ENCODE measurements at places on chromosomes 6 and 20.

DNA sequence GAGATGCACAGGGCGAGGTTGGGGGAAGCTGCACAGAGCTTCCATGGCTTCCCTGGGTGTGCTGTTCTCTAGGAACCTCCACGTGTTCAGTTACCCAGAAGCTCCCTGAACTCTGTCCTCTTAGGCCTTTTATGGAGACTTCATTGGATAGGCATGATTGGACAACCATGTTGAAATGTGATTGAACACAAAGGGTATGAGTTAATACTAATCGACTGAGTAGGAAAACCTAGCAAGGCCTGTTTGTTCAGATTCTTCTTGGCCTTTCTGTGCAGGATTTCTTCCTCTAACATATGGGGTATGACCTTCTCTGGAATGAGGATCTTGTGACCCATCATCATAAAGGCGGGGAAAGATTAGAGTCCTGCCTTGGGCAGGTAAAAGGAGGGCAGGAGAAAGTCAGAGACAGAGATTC is 70.7 kb upstream of the SMIM29 start:
- DNase-seq, result no peak

DNA sequence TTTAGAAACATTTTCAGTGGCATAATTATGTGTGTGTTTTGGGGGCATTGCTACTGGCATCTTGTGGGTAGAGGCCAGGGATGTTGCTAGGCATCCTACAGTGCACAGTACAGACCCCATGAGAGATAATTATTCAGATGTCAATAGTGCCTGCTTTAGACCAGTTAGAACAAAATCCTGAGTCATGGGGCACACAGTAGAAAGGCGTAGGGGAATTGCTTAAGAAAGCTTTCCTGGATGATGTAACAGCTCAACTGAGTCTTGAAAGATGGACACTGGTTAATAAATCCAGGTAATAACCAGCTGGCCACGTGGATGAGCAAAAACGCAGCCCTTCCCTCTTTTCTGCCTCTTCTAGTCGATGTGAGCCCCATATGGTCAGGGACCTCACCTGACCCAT is 51.1 kb downstream of the KCNB1 start:
- DNase-seq, result peak; percentile 20

GRCh38 chr6:130852844-130853554 is 25.8 kb downstream of the SMLR1 start:
- DNase-seq, result no peak

GRCh38 chr20:17611540-17612286 is 41.8 kb downstream of the DSTN start:
- peak; percentile 40 for DNase-seq

GRCh38 chr20:1415667-1416468 is 23.0 kb upstream of the FKBP1A start:
- peak; percentile 82 for DNase-seq

DNA sequence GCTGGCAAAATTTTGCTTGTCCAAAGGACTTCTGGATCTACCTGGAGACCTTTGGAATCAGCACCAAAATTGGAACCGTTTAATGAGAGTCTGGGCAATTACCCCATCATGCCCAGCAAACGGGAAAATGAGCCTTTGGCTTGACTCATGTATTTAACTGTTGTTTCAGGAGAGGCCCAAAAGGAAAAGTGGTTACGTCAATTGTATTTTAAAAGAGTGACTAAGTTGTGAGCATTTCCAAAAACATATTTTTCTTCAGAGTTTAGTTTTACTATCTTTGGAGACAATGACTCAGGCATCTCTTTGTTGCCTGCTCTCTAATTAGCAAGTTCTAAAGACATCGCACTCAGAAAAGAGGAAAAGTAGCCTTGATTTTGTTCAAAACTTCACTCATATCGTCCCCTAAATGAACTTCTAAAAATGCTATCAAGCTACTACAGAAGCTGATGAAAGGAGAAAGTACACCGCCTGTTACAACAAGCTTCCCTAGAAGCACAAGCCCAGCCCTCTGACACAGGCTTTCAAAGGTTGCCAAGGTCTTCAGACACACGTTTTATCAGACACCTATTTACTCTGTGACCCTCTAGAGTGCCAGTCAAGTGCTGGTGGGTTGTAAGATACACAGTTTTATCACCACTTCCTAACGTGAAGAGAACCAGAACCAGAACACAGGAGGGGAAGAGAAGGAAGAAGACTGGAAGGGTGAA is 146.2 kb downstream of the TBX18 start:
- peak; percentile 88 for DNase-seq

GRCh38 chr6:135235716-135236115 is 54.6 kb downstream of the MYB start:
- DNase-seq, result no peak

DNA sequence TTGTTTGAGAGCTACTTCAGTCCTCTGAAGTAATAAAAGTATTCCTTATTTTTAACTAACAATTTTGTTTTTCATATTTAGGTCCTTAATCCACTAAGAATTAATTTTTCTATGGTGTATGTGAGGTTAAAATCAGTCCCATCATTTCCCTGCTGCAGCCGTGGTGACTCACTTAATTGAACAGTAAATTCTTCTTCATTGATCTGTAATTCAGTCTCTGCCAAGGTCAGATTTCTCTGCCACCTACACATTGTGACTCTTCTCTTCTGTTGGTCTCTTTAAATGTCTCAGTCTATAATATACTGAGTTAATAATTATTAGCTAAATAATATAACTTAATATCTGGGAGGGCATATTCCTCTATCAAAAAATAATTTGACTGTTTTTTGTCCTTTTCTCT is 262.3 kb downstream of the UTRN start:
- DNase-seq, result no peak

DNA sequence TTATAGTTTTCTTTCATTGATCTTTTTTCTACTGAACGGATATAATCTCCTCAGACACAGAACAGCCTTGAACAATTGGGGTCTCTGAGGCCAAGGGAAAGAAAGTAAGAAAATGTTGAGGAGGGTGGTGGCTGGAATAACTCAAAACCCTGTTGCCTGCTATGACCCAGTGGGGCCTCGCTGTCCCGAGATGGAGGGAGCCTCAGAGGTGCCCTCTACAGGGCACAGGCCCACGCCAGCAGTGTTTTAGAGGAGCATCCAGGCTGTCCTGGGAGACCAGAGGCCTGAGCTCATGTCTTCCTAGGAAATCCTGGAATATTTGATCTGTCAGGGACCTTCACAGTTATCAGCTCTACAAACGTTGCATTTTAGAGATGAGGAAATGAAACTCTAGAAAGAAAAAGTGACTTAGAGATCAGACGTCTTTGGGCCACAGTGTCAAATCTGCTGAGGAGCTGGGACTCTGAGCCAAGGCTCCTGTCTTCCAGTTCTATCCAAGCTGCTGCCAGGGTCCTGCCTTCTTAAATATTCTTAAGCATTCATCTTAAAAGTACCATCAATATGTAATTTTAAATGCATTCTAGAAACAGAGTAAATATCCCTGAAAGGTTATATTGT is 26.3 kb downstream of the ALDH5A1 start:
- peak; percentile 63 for DNase-seq

GRCh38 chr6:43952746-43953145 is 174.5 kb downstream of the MRPL14 start:
- DNase-seq, result no peak

- DNase-seq, result no peak
Measured at GRCh38 chr6:147486683-147487082, 21.8 kb upstream of the SAMD5 start.

DNA sequence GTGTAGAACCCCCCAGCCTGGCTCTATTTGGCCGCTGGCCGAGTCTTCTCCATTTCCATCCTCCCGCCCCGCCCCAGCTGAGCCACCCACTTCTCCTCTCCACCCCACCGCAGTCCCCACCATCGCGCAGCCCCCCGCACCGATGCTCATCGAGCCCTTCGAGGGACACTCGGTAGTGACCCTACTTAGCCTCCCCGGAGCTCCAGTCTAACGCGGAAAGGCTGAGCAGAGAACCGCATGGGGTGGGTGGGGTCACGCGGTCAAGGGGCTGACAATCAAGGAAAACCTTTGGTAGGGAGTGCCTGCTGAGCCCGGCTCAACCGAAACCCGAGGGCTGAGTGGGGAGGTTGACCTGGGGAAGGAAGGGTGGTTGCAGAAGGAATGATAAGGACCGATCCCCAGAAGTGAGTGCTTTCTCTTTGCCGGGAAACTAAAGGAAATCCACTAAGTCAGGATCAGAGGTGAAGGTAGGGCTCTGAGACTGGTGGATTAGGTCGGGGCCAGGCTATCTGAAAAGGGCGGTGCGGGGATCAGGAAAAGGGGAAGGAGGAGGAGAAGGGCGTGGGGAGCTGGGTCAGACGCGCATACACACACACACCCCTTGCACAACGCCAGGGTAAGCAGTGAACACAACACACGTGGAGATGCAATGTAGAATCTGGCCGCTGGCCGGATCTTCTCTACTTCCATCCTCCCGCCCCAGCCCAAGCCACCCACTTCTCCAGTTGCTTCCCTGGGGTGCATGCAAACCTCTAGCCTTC is 49.8 kb downstream of the CPXM1 start:
- DNase-seq, result peak; percentile 67

GRCh38 chr6:167567142-167568033 is 242.5 kb downstream of the TTLL2 start:
- peak; percentile 53 for DNase-seq

- DNase-seq, result no peak
Measured at GRCh38 chr20:57983082-57983481, 245.4 kb downstream of the ANKRD60 start.

DNA sequence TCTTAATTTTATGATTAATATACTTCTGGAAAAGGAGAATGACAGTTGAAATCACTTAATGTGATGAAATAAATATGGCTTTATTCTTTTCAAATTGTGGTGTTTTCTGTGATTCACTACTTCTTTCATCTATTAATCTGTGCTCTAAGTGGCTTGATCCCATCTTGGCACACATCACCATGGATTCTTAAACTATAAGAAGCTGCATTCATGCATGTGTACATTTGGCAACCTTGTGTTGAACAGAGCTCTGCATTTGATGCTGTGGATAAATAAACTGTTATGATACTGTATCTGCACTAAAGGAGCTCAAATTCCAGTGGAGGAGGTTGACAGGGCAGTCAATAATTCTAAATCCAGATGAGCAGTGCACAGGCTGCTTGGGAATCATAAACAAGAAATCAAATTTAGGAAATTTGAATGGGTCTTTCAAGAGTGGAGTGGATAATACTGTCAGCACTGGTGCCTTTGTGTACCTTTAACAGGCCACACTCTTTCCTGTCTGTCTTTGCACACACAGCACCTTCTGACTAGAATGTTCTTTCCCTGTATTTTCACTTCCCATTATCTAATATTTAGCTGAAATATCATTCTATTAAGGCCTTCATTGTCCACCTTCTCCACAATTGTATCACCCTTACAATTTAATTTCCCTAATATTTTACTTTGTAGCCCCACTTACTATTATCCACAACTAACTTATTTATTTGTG is 252.9 kb downstream of the GRM1 start:
- DNase-seq, result no peak

GRCh38 chr6:36347621-36348020 is 10.9 kb upstream of the BNIP5 start:
- DNase-seq, result peak; percentile 78

GRCh38 chr6:46590765-46591164 is 61.9 kb downstream of the CYP39A1 start:
- DNase-seq, result no peak

DNA sequence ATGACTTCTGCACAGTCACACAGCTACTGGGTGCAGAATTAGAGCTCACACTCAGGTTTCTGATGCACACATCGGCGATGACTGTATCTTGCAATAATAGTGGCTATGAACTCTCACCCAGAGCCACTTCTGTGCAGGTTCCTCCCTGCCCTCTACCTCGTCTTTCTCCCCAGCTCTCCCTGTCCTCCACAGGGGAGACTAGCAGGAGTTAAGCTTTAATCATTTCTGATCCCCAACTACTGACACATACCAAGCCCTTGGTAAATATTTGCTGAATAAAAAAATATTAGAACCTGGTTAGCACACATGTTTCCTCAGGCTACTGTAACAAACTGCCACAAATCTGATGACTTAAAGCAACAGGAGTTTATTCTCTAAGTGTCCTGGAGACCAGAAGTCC is 222.7 kb upstream of the FOXA2 start:
- DNase-seq, result no peak

DNA sequence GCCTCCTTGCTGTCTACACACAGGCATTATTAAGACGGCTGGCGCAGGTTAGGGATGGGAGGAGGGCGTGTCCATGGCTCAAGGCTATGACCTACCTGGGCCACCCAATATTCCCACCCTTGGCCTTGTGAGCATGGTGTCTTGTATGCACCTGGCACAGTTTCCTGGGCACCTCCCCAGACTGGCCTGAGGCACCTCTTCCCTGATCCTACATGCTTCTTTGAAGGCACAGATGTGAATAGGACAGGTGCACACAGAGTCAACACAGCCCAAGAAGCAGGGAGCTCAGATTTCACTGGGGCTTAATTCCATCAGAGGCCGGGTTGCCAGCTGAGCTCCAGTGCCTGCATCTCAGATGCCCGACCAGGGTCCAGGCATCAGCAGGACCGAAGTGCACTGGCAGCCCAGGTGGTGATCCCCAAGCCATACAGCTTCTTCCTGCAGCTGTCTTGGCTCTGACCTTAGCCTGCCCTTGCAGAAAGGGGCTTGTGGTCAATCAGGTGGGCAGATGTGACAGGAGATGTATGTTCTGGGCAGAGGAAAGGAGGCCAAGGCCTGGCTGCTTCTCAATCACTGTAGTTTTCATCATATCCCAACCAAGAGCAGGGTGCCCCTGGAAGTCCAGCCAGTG is 287.7 kb downstream of the CLIC5 start:
- no peak for DNase-seq

GRCh38 chr6:83055366-83055964 is 10.2 kb downstream of the UBE3D start:
- DNase-seq, result peak; percentile 63

DNA sequence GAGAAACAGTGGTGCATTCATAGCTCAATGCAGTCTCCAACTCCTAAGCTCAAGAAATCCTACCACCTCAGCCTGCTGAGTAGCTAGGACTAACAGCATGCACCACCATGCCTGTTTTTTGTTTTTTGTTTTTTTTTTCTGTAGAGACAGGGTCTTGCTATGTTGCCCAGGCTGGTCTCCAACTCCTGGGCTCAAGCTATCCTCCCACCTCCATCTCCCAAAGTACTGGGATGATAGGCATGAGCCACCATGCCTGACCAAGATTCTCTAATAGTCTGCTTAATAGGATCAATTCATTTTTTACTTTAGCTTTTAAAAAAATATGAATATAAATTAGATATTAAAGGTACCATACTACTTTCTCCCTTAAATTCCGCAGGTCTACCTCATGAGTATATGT is 152.3 kb upstream of the BEND3 start:
- no peak for DNase-seq

GRCh38 chr6:122042380-122042779 is 357.1 kb upstream of the HSF2 start:
- no peak for DNase-seq

GRCh38 chr20:57819291-57819690 is 109.5 kb upstream of the PMEPA1 start:
- DNase-seq, result no peak

Data from cardiac muscle cell (in vitro differentiated cells and primary cell).